Lower leg skin (tissue), 4 donors: ENCODE measurements at places on chromosomes 7 and 10. TPM values are rescaled to one million over a fixed set of nuclear protein-coding genes. Genes with fewer than 3 reads are reported as not detected.

The RPEL1 gene
- total RNA-seq = not detected

The ADGRA1 gene
- not detected for total RNA-seq

The AGMO gene
- 0.15 TPM for total RNA-seq

The WIPF3 gene
- 0.93 TPM for total RNA-seq

The MMD2 gene
- not detected for total RNA-seq

The CHST3 gene
- total RNA-seq = 24.7 TPM

The SH2D4B gene
- not detected for total RNA-seq

The ZNF488 gene
- 1.3 TPM for total RNA-seq

The MORN4 gene
- 7.5 TPM for total RNA-seq

The MICALL2 gene
- 16.2 TPM for total RNA-seq

The STN1 gene
- total RNA-seq = 16.0 TPM

The DUSP5 gene
- 35.8 TPM for total RNA-seq

The DCLRE1C gene
- total RNA-seq = 13.0 TPM

The LLCFC1 gene
- not detected for total RNA-seq

The HOXA9 gene
- 43.1 TPM for total RNA-seq

The NEUROG3 gene
- not detected for total RNA-seq

The MARCHF5 gene
- total RNA-seq = 10.2 TPM

The CCAR1 gene
- 19.1 TPM for total RNA-seq

The FANK1 gene
- 3.0 TPM for total RNA-seq

The OLAH gene
- 1.4 TPM for total RNA-seq

The PSMA2 gene
- total RNA-seq = 28.5 TPM

The ITIH5 gene
- total RNA-seq = 8.1 TPM

The TMUB1 gene
- total RNA-seq = 58.5 TPM

The SLC26A5 gene
- 0.51 TPM for total RNA-seq

The FAM200A gene
- 8.8 TPM for total RNA-seq

The LHFPL3 gene
- 0.16 TPM for total RNA-seq

The OR2A1 gene
- not detected for total RNA-seq

The SPOCK2 gene
- total RNA-seq = 3.9 TPM

The CLDN4 gene
- total RNA-seq = 533 TPM

The KAZALD1 gene
- 6.1 TPM for total RNA-seq

The TCERG1L gene
- total RNA-seq = 0.57 TPM
